HT1080 (cell line): ENCODE measurements at places on chromosomes 4 and X. TPM values are rescaled to one million over a fixed set of nuclear protein-coding genes. Genes with fewer than 3 reads are reported as not detected.

DNA sequence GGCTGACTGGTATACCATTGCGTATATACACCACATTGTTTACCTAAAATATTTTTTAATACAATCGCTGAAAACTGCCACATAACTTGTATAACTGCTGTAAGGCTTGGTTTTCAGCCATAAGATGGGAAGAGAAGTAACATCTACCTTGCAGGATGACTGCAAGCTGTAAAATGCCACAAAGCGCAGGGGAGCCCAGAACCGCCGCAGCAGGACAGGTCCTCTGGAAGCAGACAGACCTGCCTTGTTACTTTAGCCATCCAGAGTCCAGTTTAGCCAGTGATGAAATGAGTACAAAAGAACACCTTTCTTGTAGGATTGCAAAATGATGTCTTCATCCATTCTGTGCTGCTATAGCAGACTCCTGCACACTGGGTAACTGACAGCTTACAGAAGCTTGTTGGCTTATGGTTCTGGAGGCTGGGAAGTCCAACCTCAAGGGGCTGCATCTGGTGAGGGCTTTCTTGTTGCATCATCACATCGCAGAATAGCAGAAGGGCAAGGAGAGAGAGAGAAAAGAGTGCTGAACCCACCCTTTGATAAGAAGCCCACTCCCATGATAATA lies 4.1 kb upstream of the CTBP1 start:
- DNase-seq, result no peak

GRCh38 chr4:130238121-130238520 lies 1142.2 kb downstream of the C4orf33 start:
- DNase-seq, result no peak

DNA sequence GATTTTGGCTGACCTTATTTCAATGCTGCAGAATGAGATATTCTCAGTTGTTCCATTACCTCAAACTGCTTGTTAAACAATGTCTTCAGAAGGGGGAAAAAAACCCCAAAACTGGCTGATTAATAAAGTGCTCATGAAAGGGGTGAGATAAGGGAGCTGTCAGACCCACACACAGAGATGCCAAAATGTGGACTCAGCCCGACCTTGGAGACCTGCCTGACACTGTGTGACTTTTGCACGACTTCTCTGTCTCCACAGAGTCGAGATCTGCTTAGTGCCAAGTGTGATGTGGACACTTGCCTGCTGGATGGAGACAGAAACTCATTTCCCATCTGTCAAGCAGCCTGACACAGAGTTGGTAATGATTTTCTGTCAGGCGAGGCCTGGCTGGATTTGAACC lies 31.5 kb downstream of the REELD1 start:
- DNase-seq, result no peak

DNA sequence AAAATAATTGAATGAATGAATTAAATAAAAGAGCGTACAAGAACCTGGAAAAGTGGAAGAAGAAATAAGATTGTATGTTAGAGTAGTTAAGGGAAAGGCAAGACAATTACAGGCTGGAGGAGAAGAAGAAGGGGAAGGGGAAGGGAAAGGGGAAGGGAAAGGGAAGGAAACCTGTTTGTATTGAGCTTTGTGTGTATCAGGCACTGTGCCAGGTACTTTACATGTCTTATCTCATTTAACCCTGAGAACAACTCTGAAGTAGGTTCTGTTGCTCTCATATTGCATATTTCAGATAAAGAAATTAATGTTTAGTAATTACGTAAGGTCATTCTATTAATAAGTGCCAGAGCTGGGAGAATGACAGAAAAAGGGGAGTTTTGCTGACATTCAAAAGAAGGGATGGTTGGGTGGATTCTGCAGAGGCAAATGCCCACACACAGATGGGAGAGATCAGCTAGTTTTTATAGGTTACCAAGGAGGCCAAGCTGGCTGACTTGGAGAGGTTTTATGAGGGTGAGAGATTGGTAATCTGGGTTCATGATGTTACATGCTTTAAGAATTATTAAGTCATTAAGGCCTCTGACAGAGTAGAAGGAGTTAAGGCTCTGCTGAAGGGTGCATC lies 92.3 kb upstream of the LCORL start:
- DNase-seq, result no peak

- DNase-seq, result no peak
These were observed 476.9 kb downstream of the PDHA2 start for GRCh38 chr4:96316776-96317175.

- DNase-seq, result no peak
These were observed at the start of gene HS3ST1 for GRCh38 chr4:11428231-11428898. TSS of gene HS3ST1 (minus strand) at chr4:11428894. CDS start at chr4:11400005, 28,889 bp downstream.

DNA sequence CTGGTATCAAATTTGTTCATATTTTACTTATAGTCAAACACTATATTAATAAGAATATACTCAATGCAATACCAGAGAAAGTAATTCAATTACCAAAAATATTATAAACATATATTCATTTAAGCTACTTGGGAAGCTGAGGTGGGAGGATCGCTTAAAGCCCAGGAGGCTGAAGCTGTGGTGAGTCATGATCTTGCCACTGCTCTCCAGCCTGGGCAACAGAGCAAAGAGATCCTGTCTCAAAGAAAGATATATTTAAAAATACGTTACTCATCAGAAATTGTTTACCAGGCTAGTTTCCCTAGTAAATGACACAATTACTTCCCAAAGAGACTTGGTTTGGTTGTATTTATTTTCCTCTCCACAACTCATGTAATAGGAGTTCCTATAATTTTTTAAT lies 433.6 kb downstream of the GASK1B start:
- DNase-seq, result peak; percentile 70

The RENBP gene
- 1.0 TPM in 1 of 2 replicates, not detected in the other for total RNA-seq

The SPIN2A gene
- 0.37 and 0.63 TPM in 2 replicates for total RNA-seq

DNA sequence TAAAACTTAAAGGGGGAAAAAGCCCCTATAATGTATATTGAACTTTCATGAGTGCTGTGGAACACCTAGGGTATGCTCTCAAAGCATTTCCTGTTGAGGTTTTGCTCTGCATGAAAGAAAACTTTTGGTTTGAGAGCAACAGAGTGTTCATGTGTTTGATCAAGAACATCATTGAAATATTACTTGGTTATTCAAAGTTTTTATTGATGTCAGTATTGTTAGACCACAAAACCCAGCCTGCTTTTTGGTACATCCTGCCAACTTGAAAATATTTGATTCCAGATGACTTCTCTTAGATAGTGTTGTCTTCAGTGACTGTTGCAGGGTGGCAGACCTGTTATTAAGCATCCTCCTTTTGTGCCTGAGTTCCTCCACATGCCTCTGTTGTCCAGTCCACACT lies 68.0 kb downstream of the N4BP2 start:
- no peak for DNase-seq

GRCh38 chr4:8786166-8786565 lies 85.5 kb downstream of the HMX1 start:
- DNase-seq, result no peak

DNA sequence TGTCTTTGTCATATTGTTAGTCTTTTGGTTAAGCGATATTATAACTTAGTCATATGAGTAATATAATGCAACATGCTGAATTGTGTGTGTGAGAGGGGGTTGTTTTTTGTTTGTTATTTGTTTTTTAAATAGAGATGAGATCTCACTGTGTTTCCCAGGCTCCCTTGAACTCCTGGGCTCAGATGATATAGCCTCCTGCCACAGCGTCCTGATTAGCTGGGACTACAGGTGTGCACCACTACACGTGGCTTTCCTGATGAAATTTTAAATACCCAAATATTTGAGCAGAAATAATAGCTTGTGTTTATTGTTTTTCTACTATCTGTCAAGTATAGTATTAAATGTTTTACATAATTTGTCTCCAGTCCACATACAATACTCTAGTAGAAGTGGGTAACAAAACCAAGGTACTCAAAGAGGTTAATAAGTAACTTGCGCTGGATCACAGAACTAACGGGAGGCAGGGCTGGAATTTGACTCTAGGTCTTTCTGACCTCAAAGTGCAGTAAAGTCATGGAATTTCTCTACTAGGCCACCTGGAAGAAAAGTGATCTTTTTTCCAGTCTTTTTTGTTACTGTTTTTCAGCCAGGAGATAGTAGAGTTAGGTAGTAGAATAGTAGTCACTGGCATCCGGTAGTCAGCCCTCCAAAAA lies 47.8 kb downstream of the CLCN3 start:
- no peak for DNase-seq

The POU3F4 gene
- not detected in 2 replicates for total RNA-seq

The AMBN gene
- total RNA-seq, result not detected in 2 replicates

- DNase-seq, result no peak
These were observed 25.2 kb upstream of the NAP1L5 start for GRCh38 chr4:88722828-88723227.

GRCh38 chr4:127788517-127788916 lies 6.4 kb downstream of the HSPA4L start:
- peak; percentile 8 for DNase-seq

DNA sequence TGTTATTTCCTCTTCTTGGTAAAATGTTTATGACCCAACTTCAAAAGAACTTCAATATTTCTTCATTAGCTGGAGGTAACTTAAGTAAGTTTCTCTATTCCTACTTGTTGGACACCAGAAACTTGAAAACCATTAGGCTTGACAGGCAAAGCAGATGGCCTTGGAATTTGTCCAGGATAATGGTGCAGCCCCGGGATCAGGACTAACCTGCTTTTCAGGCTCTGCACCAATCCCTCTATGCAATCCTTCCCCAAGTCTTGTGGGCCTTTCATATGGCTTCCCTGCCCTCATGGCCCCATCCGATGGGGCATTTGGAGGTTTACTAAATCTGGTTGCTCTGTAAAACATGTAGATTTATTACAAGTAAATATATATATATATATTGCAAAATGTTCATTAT lies 68.5 kb downstream of the SPINK2 start:
- no peak for DNase-seq

DNA sequence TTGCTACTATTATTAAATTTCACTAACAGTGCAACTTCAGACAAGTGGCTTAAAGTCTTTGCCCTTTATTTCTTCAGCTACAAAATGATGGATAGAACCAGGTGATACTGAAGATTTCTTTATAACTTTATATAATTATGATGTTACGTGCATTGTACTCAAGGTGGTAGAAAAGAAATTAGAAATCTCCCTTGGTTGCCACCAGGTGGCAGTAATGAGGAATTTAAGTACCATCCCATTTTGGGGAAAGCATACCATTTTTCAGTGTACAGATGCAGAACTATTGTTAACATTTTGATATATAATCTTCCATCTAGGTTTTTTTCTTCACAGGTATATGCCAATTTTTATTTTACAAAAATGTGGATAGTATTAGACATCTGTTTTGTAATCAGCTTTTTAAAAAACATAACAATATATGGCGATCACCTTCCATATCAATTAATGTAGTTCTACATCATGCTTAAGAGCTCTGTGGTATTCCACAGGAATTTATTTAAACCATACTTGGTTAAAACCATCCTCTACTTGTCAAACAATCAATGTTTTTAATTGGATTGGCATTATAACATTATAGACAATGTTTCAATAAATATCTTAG lies 37.7 kb upstream of the RAB33B start:
- no peak for DNase-seq

DNA sequence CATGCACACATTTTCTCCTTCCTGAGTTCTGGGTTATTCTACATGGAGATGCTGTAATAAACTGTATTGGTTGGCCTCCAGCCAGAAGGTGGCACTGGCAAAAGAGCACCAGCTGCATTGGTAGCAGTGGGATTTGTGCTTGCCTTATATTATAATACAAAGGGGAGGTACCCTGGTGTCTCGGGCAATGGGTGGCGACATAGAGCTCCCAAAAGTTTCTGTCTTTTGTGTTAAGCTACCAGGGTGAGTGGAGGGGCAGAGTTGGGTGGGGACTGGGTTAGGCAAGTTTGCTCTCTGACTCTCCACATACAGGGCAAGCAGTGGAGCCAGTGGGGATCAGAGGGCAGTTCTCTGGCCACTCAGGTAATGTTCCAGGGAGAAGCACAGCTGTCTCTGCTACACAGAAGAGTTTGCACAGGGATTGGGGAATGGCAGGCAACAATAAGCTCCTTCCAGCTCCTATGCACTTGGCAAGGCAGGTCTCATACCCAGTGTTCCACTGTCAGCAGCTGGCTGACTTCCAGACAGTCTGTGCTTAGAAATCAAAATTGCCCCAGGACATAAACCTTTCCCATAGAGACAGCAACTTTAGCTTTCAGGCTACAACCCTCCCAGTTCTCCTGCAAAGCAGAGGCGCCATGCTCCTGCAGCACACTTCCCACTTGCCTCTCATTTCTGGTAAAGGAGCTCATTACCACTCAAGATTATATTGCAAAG lies 463.9 kb upstream of the PCDH7 start:
- no peak for DNase-seq

DNA sequence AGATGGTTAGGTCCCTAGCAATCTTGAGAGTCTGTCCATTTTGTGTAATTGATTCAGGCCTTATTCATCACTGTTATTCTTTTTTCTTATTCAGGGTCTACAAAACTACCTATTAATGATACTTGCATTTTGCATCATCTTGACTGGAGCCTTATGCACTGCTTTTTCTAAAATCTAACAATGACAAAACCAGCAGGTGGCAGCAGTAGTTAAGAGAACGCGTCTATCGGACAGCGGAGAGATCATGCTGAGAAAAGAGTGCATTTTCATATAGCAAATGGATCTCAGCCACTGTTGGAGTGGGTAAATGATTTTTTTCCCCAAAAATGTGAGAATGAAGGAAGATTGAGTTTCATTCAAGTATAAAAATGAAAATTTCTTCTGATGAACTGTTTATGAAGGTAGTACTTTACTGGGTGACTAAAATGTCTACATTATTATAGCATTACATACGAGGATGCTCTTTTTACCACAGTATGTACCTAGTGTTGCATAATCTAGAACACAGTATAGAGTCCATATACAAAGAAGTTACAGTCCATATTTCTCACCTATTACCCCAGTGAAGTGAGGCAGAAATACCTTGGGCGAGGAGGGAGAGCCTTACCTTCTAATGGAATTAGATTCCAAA lies 43.2 kb downstream of the TMEM144 start:
- peak; percentile 49 for DNase-seq

The PROM1 gene
- not detected in 2 replicates for total RNA-seq

The NUDT11 gene
- total RNA-seq, result 6.4 and 6.8 TPM in 2 replicates

GRCh38 chrX:124690495-124690894 lies 344.1 kb downstream of the SH2D1A start:
- peak; percentile 0 for DNase-seq

DNA sequence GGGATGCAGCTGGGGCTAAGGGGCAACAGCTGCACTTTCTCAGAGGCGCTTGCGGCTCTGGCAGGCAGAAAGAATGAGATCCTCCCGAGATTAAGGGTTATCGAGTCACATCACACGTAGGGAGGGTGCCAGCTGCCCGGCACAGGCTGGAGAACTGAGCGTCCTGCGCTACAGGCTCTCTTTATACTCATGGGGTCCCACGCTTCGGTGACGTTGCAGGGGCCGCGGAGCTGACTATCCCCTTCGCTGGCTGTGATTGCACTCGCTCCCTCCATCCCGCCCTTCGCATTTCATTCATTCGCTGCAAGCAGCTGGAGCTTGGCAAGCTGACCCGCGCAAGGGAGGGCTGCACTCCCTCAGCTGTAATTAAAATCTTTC lies at the start of gene TACR3:
Gene TACR3 (minus strand): TSS at position 156 of the 378 bp plus-strand sequence. CDS start 310 bp downstream, outside the sequence.
- DNase-seq, result no peak

GRCh38 chrX:104864296-104864695 lies 298.3 kb downstream of the IL1RAPL2 start:
- no peak for DNase-seq

The GPR143 gene
- total RNA-seq, result 0.59 and 2.1 TPM in 2 replicates

The BEX4 gene
- 0.90 TPM in 1 of 2 replicates, not detected in the other for total RNA-seq

The OTUD6A gene
- total RNA-seq, result not detected in 2 replicates

- DNase-seq, result peak; percentile 75
These were observed 58.0 kb downstream of the SEPTIN11 start for GRCh38 chr4:77007358-77008230.
